ENCODE measurements at places on chromosomes 7 and 10. TPM values are rescaled to one million over a fixed set of nuclear protein-coding genes. Genes with fewer than 3 reads are reported as not detected.

DNA sequence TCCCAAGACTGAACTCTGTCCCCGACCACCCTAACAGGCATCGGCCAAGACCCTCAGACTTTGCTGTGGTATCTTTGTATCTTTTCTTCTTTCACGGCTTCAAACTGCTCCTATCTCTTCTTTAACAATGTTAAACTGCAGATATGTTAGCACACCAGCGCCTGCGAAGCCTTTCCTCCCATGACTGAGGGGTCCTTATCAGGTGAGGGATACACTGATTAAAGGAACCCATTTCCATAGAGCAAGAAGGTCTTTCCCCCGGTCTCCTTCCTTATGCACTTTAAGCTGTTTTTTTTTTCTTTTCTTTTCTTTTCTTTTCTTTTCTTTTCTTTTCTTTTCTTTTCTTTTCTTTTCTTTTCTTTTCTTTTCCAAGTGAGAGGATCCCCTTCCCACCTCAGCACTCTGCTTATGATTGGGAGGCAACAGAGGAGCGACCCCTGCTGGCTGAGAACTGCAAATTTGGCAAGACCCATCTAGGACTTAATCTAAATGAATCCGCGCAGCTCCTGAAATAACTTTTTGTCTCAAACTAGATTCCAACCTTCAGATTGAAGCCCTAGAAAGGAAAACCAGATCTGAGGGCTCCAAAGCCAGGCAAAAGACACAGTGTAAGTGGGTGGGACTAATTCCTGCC is 109.9 kb downstream of the ITGB8 start:
- no peak for DNase-seq

DNA sequence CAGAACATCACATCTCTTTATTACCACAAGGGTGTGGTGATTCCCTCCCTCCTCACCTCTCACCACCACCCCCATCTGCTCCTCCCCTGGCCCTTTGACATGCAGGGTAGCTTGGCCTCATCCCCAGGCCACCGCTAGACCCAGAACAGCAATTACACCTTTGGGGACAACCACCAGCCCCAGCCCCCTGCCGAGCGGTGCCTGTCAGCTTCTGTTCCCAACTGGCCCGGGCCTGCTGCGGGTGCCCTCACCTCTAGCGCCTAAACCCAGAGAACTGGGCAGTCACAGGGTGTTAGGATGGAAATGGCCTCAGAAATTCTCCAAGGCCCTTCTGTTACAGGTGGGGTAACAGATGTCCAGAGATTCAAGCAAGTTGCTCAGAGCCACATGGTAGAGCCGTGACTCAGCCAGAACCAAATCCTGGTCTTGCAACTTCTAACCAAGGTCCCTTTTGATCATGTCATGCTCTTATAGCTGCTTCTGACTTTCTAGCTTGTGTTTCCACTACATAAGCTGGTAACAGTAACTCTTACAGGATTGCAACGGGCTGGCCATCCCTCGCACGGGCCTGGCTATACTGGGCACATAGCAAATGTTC is 78.0 kb downstream of the PRKAG2 start:
- peak; percentile 58 for DNase-seq

DNA sequence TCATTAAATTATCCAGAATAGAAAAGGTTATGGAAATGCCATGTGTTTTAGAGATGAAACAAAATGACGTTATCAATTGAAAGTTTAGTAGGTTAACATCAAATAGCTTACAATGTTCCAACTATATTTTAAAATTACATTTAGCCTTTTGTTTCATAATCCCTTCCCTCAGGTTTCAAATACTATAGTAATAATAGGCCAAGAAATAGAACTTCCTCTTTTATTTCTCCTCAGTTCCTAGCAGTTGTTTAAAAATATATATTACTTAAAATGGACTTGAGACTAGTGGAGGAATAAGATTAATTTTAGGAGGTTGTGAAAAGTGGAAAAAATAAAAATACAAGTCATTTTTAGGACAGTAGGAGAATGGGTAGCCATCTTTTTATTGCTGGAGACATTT is 16.4 kb upstream of the PDSS1 start:
- no peak for DNase-seq

DNA sequence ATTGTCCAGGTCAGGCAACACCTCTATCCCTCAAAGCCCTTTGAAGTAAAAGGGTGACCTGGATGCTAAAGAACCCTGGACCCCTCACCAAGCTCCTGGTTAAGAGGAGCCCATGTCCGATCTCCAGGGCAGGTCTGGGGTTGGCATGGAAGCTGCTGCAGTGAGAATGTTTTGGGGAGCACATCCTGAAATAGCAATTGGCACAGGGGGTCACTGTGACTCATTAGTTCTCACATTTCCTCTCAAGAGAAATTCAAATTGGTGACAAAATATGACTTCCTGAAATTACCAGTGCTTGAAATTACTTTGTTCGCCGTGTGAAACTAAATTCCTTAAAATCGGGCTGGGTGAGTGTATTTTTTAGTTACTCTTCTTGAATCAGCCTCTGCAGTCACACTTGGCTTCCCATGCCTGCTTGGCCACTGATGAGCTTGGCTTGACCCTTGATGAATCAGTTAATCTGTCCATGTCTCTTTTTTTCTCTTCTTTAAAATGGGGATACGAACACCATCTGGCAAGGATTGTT is 18.8 kb upstream of the ARHGAP22 start:
- DNase-seq = no peak

The FEZF1 gene
- not detected for total RNA-seq

The ANXA8 gene
- 39.5 TPM for total RNA-seq

Measured in upper lobe of right lung (tissue), 1 donor.